Spinal cord (tissue), 10 donors: ENCODE measurements at places on chromosomes 1 and 21.
A peak's percentile ranks its signal among the peaks of the same experiment; 100 is the strongest.

GRCh38 chr1:75797606-75798216 is 1.0 kb downstream of the MSH4 start:
- no peak for DNase-seq

- no peak for DNase-seq
These were observed 14.9 kb downstream of the PLEKHA6 start for GRCh38 chr1:204344665-204345355.

GRCh38 chr1:221670081-221670480 is 71.8 kb downstream of the DUSP10 start:
- no peak for DNase-seq

DNA sequence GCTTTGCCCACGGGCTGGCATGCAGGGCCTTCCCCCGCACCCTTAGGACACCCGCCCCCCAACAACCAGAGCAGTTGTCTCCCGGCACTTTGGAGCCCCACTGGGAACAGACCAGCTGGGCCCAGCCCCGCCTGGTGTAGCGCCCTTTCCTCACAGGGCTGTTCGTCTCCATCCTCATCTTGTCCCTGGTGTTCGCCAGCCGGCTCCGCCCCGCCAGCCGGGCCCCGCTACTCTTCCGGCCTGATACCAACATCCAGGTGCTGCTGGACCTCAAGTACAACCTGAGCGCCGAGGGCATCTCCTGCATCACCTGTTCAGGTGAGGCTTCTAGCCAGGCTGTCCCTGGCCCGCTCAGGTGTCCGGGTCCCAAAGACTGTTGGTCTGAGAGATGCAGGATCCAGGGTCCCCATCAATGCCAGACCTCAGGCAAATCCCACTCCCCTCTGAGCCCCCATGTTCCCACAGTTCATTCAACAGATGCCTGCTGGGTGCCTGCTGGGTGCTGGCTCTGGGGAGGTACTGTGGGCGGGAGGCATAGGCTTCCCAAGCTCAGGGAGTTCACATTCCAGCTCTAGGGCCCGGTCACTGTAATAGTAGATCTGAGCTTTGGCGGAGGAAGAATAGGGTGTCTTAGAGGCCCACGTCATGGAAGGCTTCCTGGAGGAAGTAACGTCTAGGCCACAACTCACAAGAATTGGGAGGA is 41.7 kb downstream of the DISP3 start:
- no peak for DNase-seq

DNA sequence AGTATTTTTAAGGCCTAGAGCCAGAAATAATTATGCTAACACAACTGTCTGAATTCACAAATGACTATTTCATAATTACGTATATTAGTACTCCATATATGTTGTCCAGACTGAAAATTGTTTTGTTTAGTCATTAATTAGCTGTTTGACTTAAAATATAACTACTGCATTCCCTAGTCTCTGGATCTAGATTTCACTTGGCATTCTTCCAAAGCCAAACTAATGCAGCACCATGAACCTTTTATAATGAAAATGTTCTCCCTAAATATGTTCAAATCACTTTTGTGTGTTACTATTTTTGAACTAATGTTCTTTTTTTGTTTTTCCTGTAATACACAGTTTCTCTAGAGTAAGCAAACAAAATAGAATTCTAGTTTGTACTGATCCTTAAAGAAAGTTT is 46.1 kb downstream of the CAMTA1 start:
- no peak for DNase-seq

DNA sequence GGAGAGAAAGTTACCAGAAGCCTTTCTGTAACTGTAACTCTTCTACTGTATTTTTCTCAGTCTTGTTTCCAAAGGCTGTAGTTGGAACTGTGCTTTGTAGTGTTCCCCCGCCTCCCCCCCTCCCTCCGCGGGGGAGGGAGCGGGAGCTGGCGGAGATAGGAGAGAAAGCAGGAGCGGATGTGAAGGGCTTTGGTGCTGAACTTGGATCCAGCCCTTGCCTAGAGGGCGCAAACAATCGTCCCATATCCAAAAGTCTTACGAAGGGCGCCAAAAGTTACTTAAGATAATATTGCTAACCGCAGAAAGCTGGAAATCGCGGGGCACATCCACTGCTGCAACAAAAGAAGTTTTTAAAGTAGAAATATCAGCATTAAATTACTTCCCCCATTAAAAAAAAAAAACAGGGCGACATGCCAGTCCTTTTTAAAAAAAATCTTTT is 2.4 kb upstream of the NFIA start:
- no peak for DNase-seq

- peak; percentile 76 for DNase-seq
These were observed 92.1 kb upstream of the POU3F1 start for GRCh38 chr1:38138498-38139233.

DNA sequence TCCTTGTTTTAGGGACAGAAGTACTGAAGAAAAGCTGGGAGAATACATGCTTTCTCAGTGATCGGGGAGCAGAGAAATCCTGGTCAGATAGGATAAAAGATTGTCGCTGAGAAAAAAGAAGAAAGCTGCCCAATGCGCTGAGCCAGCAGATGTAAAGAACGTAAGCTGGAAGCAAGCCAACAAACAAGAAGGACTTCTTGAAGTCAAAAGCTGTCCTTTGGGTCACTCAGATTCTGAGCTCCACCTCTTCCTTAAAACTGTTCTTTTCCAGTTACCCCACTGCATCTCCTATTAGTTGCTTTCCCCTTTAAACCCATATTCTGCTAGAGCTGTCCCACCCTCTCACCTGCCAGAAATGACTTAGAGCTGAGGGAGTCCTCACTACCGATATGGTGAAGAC is 64.8 kb downstream of the GPR137B start:
- peak; percentile 44 for DNase-seq

- no peak for DNase-seq
These were observed 122.3 kb downstream of the SNX7 start for GRCh38 chr1:98783821-98784220.

DNA sequence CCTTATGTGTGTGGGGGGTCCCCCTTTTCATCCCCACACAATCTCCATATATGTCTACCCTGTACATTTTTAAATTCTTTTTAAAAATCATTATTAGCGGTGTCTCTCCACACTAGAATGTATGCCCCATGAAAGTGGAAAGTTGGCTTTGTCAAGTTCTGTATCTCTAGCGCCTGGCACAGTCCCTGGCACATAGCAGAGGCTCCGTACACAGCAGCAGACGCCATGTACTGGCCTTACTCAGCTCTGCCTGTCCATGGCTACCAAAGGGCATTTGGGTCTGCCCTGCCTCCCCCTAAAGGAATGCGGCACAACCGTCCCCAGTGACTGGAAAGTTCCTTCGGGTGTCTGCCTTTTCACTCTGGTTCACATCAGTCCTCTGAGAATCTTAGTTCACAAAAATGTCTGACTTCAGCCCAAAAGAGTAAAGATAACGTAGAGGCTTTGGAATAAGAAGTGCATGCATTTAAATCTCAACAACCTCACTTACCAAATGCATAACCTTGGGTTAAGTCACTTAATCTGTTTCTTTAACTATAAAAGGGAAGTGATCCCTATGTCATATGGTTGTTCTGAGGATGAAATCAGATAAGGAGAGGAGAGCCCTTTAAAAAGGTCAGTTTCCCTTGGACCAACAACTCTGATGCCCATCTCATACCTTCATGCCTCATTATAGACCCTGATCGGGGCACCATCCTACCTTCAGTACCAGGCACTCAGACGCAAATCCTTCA is 61.1 kb downstream of the CD46 start:
- DNase-seq = no peak

DNA sequence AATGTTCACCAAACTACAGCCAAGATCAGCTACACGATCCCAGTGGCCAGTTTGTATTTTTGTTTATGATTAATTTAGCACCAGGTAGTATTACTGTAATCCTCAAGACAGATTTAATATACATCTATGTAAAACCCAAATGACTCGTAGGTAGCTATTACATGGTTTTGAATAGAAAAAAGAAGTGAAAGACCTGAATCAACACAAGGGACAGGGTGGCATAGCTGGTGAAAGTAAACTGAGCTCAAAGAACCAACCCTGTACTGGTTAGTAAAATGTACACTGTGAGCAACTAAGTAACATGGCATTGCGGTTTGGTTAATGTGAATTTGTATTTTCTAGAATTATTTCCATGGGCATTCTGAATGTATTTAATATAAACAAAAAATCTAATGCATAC is 8.8 kb downstream of the GPATCH2 start:
- DNase-seq = no peak

DNA sequence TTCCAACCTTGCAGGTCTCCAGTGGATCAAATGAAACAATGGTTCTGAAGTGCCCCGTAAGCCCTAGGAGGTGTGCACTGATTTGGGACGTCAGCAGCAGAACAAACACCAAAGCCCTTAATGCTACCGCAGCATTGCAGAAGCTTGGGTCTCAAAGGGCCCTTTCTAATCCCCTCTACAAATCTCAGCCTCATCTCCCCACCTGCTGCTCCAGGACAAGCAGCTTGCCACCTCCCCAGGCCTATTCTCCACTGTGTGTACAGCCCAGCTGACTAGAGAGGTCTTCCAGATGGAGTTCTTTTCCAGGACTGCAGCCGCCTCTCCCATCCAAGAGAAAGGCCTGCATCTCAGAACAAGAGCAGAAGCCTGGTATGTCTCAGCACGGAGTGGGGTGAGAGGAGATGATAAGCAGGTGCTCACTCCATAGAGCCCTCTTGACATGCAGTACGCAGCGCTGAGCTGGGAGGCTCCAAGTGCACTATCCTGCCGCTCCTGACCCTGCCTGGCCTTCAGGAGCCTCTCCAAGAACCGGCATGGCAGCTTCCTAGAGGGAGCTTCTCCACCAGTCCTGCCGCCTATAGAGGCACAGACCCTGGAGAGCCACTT is 46.3 kb downstream of the MRPL37 start:
- no peak for DNase-seq

DNA sequence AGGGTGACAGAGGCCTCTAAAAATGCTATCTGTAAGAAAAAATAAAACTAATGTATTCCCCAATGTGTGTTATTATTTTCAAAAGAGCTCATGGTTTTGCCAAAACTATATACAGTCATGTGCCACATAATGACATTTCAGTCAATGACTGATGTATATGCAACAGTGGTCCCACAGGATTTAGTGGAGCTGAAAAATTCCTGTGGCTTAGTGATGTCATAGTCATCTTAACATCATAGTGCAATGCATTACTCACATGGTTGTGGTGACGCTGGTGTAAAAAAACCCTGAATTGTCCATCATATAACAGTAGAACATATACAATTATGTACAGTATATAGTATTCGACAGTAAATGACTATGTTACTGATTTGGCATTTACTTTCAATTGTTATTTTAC is 172.4 kb downstream of the CACNA1E start:
- no peak for DNase-seq

GRCh38 chr1:242613266-242613815 is 88.8 kb upstream of the PLD5 start:
- no peak for DNase-seq

GRCh38 chr1:244445320-244446181 is 6.2 kb downstream of the ADSS2 start:
- DNase-seq = no peak

- DNase-seq = no peak
These were observed 2.1 kb downstream of the MOV10 start for GRCh38 chr1:112676543-112676942.

DNA sequence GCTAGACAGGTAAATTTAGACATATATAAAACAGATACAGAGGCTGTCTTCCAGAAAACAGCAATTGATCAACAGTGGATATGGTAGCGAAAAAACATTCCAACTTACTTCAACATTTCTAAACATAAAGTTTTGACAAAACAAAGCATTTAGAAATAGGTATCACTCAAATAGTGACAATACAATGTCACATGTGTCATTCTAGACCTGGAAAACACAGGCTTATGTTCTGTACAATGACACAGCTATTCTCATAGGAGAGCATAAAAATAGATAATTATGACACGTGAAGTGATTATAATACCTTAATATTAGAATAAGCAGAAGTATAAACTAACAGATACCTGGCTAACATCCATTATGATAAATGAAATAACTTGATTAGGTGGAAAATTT is 8.0 kb upstream of the DCAF6 start:
- DNase-seq = no peak

GRCh38 chr1:15771836-15772515 is 13.4 kb downstream of the FBLIM1 start:
- DNase-seq = no peak

DNA sequence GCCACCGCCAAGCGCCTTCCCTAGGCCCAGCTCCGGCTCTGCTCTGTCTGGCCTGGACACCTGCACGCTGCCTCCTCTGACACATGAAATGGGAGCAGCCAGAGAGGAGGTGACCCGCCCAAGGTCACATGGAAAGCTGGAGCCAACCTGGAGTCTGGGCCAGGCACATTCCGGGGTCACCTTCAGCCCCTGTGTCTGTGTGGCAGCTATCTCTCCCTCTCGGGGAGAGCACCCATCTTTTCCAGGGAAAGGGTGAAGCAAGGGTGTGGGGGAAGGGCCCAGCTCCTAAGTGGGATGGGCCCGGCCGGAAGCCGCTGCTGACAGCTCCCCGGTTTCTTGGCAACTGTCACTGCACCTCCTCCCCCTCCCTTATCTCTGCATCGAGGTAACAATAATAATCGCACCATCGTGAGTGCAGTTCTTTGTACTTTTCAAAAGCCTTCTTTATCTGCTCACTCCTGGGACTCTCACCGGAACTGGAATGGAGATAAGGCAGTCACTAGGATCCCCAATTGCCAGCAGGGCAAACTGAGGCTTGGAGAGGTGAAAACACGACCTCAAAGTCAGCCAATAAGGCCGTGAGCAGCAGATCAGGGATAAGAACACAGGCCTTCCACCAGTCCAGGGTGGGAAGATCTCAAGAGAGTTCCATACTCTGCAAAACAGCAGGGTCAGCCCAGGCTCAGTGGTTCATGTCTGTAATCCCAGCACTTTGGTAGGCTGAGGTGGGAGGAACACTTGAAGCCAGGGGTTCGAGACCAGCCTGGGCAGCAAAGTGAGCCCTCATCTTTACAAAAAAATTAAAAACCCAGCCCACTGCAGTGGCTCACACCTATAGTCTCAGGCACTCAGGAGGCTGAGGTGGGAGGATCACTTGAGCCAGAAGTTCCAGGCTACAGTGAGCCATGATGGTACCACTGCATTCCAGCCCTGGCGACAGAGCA is 36.9 kb downstream of the RAP1GAP start:
- no peak for DNase-seq

- no peak for DNase-seq
These were observed 566.1 kb downstream of the PTPRU start for GRCh38 chr1:29802181-29803068.

- no peak for DNase-seq
These were observed 152.6 kb downstream of the ZC3H11B start for GRCh38 chr1:219460081-219460895.

GRCh38 chr1:212587016-212587887 is 21.3 kb upstream of the ATF3 start:
- no peak for DNase-seq

- no peak for DNase-seq
These were observed 304.1 kb upstream of the USP24 start for GRCh38 chr1:55519276-55519675.

GRCh38 chr21:28431527-28432200 is 561.0 kb downstream of the LTN1 start:
- DNase-seq = no peak
